ENCODE measurements at places on chromosomes 1 and 21.
A peak's percentile ranks its signal among the peaks of the same experiment; 100 is the strongest.

DNA sequence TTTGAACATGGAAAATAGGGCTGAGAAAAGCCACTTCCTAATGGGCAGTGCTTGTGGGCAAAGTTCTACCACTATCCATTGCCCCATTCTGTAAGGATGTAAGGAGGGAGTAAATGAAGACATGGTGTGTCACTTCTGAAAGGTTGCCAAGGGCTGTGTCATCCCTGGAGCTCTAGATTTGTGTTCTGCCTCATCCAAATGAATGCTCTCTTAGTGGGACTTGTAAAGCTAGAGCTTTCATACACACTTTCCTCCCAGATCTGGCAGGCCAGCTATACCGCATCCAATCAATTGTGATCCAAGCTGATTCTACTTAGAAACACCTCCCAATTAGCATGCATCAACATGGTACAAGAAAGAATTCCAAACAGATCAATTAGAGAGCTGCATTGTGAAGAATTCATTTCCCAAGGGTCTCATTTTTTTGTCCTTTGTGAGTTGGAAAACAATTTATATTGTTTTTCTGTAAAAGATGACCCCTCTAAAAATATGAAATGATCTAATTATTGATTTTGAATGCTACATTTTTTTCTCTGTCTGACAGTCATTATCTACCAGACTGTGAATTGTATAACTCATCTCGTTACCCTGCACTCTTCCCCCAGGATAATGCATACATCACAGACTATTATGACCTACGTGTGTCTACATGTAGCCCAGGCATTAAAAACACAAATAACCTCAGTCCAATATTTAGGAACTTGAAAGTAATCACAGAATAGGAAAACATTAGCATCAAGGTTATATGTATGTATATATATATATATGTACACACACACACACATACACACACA, 117.1 kb upstream of the DUSP10 start:
- no peak for DNase-seq

DNA sequence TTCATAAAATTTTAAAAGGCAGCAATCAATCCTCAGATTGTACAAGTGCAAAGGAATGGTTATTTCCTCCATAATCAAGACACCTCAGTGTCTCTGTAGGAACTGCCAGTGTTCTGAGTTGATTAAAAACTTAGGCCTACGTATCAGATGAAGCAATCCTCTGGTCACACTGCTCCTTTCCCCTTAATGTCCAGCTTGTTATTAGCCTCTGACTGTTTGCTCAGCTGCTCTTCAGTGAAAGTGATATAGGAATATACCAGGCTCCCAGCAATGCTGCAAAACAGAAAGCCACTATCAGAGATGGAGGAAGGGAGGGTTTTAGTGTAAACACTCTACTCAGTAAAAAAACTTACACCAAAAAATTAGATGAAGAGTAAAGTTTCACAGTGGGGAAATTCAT, 49.8 kb downstream of the SLC35D1 start:
- DNase-seq: no peak

GRCh38 chr1:81877940-81878339, 77.2 kb downstream of the ADGRL2 start:
- no peak for DNase-seq

GRCh38 chr1:11652203-11652780, 1.9 kb downstream of the FBXO2 start:
- peak; percentile 41 for DNase-seq

GRCh38 chr1:156508205-156508954, 7.8 kb upstream of the MEF2D start:
- DNase-seq: peak; percentile 87

DNA sequence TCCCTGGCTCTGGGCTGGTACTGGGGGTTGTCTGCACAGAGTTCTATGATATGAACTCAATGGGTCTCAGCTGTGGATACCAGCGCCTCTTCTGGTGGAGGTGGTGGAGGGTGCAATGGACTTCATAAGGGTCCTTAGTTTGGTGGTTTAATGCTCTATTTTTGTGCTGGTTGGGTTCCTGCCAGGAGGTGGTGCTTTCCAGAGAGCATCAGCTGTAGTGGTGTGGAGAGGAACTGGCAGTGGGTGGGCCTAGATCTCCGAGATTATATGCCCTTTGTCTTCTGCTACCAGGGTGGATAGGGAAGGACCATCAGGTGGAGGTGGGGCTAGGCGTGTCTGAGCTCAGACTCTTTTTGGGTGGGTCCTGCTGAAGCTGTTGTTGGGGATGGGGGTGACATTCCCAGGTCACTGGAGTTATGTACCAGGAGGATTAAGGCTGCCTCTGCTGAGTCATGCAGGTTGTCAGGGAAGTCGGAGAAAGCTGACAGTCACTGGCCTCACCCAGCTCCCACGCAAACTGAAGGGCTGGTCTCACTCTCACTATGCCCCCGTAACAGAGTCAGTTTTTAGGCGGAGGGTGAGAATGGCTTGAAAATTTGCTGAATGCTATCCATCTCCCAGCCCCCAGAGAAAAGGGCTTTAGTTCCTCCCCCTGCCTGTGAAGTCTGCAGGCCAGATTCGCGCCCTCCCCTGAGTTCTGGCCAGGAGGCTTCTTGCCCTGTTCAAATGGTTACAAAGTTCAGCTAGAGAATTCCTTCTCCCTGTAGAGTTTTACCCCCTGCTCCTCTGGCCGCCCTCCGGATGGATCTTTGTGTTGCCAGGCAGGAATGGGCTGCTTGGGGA, 902.9 kb downstream of the LTN1 start:
- DNase-seq: peak; percentile 49

DNA sequence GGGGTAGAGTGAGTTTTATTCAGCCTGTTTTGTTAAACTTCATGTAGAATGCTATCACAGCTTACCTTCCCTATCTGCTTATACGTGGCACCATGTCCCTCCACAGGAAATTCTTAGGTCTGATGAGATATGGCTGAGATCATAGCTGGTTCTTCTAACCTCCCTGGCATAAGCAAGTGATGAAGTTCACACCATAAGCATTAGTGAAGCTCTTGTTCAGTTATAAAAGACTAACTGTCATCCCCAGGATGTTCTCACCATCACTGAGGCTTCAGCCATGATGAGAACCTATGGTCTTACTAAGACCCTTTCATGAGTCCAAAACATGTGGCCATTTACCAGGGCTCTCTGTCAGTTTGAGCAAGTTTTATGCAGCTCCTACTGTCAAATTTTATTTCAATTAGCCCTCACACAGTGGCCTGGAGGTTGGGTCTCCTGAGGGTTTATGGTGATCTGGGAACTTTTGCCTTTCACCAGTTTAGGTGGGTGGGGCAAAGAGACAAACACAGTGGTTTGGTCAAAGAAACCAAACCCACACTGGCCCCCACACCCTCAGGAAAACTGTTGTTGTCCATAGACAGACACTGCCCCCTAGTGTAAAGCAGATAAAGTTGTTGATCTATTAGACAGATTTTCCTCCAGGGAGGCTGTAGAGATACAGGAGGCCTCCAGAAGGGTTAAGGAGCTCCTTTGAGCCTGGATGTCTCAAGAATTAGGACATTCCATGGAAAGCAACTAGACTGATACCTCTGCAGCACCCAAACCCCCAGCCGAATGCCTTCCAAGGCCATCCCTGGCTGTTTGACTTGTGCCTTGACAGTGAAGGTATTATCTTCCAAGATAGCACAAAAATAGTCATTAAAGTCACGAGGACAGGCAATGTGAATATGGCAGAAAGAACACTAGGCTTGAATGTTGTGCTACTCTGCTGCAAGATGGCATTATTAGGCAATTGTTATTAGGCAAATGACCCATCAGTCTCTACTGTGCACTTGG, 5.0 kb downstream of the SLC22A15 start:
- peak; percentile 59 for DNase-seq

GRCh38 chr1:36771660-36772284, 262.5 kb downstream of the GRIK3 start:
- DNase-seq: no peak

DNA sequence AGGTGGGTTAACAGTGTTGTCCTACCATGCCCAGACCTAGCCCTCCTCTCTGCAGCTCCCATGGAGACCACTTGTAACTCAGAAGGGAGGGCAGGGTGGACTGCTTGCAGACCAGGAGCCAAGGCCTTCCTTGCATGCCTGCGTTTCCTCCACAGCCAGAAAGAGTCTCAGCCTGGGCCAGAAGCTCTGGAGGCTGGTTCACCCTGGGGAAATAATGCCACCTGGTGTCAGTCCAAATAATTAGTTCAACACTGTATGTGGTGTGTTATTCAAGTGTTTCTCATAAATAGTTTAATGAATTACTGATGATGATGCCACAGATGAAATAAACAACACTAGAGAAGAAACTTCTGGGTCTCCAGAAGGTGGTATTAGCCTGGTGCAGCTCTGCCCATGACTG, 16.9 kb upstream of the VANGL1 start:
- DNase-seq: no peak

DNA sequence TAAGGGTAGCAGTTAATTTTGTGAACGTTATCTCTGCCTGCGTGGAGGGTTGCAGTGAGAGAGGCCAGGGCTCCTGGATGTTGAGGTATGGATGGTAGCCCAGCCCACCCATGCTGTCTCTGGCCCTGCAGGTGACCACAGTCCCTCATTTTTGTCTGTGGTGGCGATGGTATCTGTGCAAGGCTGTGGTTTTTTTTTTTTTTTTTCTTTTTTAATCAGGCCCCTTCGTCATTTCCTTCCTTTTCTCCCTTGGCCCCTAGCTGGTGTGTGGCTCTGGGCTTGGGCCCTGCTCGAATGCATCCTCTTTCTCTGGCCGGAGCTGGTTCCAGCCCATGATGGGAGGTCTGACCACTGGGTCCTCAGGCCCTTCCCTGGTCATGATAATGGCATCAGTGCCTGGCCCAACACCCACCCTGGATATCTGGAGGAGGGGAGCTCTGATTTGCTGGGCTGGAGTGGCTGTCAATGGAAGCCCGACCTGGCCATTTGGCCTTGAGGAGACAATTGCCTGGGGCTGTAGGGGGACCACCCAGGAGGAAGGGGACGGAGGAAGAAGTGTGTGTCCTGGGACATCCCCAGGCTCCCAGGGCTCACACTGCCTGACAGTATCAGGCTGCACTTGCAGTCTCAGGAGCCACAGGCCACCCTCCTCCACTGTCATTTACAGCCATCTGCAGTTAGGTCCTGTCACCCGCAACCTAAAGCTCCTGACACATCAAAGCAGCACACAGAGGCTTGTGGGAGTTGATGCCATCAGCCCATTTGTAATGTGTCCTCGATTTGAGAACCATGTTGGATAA, 8.1 kb upstream of the RNF187 start:
- no peak for DNase-seq

DNA sequence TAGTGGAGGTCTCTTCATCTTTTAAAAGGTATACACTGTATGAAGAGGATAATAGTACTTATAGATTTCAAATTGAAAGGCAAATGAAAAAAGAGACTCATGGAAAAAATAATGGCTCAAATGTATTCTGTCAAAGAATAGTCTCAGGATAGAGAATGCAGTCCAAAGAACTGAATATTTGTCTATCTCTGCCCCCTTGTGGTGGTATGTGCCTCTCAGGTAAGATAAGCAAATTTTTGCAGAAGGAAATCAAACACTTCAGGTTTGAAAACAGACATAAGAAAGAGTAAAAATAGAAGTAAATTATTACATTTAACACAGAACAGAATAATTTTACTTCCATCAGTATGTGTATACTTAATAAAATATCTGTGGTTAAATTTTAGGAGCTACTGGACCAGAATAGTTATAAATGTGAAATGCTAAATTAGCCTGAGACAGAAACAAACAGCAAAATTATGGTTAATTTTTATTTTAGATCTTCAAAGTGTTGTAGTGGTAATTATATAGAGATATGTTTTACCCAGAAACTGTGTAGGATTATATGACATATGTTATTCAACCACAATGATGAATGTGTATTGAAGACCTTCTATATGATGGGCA, 164.4 kb upstream of the PALMD start:
- no peak for DNase-seq

Measured in right cardiac atrium (tissue), 5 donors.